ENCODE measurements at places on chromosomes 16 and 17.

- no peaks in the 10 kb centered on the region for H3K27me3 ChIP-seq
- H3K4me3 ChIP-seq: peak overlapping the region; percentile 53
- H3K27ac ChIP-seq: peak overlapping the region; percentile 54
Measured at GRCh38 chr17:2337544-2338314, 428 bp downstream of the SGSM2 start.

DNA sequence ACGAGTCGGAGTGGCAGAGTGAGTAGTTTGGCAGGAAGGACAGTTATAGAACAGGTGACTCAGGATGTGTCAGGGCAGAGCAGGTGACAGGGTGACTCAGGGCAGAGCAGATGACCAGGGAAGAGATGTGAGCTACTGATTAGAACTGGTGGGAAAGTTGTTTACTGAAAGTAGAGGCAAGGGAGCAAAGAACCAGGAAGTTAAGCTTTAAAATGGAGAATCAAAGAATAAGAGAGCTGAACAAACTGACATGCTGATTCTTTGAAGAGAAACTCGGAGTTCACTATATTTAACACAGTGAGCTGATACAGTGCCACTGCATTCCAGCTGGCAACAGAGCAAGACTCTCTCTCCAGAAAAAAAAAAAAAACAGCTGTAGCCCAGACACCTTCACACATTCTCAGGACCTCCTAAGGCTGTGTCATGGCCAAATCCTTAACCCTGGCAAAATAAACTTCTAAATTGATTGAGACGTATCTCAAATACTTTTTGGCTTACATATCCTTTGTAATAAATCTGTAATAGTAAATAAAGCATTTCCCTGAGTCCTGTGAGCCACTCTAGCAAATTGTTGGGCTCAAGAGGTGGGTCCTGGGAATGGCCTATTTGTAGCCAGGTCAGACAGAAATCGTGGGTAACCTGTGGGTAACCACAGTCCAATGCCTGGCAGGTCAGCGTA, 12.3 kb upstream of the UBE2I start:
- H3K4me3 ChIP-seq: no peak overlapping the region
- no peaks in the 10 kb centered on the region for H3K36me3 ChIP-seq

DNA sequence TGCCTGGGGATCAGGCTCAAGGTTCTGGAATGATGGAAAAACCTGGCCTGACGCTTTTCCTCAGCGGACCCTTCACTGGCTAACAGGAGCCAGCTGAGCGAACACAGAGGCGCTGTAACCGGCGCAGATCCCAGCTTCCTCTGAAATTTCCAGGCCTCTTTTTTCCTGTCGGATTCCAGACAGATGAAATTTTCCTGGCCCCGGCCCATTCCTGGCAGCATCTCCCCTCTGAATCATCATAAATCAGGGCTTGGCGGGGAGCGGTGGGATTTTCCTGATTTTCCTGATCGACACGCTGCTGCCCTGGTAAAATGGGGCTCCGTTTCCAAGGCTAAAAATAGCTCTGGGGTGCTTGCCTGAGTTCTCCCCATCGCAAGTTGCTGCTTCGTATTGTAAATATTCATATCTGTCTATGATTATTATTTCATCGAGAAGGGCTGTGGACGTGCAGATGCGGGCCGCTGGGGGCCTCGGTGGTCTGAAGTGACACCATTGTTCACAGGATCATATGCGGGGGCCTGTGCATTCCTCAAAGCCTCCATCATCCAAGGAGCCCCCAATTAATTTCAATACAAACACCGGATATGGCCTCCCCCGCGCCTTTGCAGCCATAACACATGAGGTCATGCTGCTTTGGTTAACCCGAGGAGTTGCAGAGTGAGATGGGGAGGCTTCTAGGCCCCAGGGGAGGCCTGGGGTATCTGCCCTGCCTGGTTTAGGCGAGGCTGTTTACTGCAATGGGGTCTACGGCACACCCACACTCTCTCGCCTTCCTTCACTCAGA, 45.8 kb upstream of the ETV4 start:
- H3K36me3 ChIP-seq: no peaks in the 10 kb centered on the region
- no peak overlapping the region for H3K27ac ChIP-seq
- H3K4me3 ChIP-seq: no peak overlapping the region
- H3K27me3 ChIP-seq: no peaks in the 10 kb centered on the region
- DNase-seq: no peak

DNA sequence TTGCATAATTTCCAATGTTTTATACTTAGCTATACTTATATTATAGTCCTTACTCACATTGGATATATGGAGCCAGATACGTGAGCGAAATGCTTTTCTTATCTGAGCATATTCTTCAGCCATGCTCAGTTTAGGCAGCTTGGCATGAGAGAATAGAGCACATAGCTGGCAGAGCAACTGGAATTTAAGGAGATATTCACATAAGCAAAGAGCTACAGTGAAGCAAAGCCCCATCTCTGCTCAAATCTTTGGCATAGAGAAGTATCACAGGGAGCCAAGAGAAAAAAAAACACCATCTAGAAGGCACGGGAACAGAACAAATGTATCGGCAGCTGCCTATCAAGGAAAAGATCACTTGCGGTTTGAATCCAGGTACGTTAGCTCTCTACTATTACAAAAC, 734.2 kb upstream of the KIF2B start:
- no peak for DNase-seq
- no peaks in the 10 kb centered on the region for H3K27me3 ChIP-seq
- no peaks in the 10 kb centered on the region for H3K36me3 ChIP-seq
- no peaks in the 10 kb centered on the region for H3K4me1 ChIP-seq
- no peak overlapping the region for H3K27ac ChIP-seq

- no peak overlapping the region for H3K27ac ChIP-seq
- no peak overlapping the region for H3K4me3 ChIP-seq
Measured at GRCh38 chr17:38761612-38762011, 9.1 kb downstream of the PSMB3 start.
